Left kidney (tissue), 8 donors: ENCODE measurements at places on chromosomes 6 and 20. TPM values are rescaled to one million over a fixed set of nuclear protein-coding genes. Genes with fewer than 3 reads are reported as not detected.
A peak's percentile ranks its signal among the peaks of the same experiment; 100 is the strongest.

DNA sequence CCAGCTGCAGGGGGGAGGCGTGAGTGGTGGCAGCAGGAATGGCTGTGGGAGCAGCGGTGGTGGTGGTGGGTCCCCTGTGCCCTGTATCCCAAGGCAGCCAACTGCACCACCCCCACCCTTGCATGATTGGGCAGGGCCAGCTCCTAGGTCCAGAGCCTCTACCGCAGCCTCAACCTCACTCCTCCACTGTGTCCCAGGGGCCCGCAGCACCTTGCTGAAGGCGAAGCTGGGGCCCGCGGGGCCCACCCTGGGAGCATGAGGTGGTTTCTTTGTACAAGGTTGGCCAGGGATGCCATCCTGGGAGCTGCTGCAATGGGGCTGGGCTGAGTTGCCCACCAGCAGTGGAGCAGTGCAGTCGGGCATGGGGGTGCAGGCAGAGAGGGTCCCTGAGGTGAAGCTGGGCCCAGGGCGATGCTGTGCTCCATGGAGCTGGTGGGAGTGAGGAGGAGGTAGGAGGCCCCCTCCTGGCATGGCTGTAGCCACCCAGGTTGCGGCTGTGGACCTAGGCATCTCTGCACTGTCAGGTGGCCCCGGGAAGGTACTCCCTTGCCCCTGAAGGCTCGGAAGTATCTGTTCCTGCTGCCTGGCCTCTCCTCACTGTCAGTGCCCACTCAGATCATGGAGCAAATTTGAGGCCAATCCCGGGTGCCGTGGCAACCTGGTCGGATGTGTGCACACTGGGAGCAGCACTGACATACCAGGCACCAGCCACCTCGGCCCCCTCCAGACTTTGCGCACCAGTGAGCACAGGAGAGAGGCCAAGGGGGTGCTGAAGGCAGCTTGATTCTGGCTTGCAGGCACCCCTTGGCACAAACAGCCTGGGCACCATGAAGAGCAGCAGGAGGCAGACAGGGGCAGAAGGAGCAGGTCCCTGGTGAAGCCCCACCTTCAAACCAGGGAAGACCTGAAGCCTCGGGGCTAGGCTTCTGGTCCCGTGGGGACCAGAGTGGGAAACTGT lies 60.2 kb upstream of the L3MBTL3 start:
- no peak for DNase-seq

- DNase-seq = peak; percentile 54
Measured at GRCh38 chr6:27630727-27631608, 158.1 kb upstream of the ZNF184 start.

- DNase-seq = no peak
Measured at GRCh38 chr6:33815854-33816253, 12.1 kb upstream of the MLN start.

The SEMG1 gene
- not detected for polyA plus RNA-seq
